Esophagus squamous epithelium (tissue), 5 donors: ENCODE measurements at places on chromosomes 4 and X.

GRCh38 chr4:128942607-128943006, 133.1 kb downstream of the JADE1 start:
- DNase-seq, result no peak

DNA sequence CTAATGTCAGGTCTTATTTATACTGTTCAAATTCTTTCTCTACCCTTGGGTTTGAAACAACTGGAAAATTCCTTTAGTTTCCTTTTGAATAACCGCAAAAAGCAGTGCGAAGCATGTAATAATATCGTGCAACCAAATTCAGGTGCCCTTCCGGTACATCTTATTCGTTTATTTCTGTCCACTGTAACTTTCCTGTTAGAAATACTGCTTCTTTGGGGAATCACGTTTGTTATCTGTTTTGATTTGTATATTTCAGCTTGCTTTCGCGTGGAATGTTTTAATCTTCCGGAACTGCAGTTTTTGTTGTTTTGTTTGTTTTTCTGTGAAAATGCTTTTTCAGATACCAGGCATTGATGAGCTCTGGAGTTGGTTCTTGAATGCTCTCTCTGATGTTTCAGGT, 85.7 kb upstream of the HPRT1 start:
- no peak for DNase-seq

DNA sequence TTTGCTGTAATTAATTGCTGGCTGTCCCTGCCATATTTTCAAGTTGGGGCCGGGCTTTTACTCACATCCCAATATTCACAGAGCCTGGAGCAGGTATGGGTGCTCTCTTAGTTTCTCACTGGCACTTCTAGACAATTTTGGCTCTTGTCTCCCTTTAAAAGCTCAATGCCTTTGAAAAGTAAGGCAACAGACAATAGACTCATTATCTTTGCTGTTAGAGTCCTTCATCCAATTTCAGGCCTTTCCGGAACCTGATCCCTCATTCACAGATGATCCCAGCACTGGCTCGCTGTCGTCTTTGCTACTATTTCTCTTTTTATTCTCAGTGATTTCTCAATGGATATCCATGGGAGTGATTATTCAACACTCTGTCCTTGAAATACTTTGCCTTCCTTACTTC, 6.7 kb downstream of the ARSJ start:
- DNase-seq, result no peak

- no peak for DNase-seq
Measured at GRCh38 chrX:29671421-29671820, 543.9 kb upstream of the MAGEB2 start.

DNA sequence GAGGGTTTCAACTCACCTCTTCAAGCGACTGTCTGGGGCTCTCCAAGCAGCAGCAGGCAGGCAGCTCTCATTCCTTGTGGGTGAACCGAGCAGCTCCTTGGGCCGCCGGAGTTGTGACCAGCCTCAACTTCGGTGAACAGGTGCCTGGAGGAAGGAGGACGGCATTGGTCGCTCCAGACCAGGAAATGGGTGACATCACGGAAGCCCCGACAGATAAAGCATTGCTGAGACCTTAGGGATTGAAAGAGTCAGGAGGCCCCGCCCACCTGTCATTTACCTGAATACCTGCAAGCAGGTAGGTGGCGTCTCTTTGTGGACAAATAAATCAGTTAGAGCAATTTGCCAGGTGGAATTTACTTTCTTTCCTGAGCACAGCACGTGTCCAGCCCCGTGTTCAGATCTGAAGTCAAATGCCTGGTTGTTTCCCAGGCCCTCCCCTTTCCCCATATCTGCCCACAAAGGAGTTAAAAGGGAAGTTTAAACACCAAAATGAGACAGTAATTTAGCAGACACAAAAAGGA, at the start of gene LNX1:
LNX1 (minus strand) TSS at position 115 of the 521 bp plus-strand sequence. CDS start 17,484 bp downstream, outside the sequence.
- peak; percentile 3 for DNase-seq

GRCh38 chrX:136747003-136747986, 33.4 kb downstream of the ARHGEF6 start:
- no peak for DNase-seq

DNA sequence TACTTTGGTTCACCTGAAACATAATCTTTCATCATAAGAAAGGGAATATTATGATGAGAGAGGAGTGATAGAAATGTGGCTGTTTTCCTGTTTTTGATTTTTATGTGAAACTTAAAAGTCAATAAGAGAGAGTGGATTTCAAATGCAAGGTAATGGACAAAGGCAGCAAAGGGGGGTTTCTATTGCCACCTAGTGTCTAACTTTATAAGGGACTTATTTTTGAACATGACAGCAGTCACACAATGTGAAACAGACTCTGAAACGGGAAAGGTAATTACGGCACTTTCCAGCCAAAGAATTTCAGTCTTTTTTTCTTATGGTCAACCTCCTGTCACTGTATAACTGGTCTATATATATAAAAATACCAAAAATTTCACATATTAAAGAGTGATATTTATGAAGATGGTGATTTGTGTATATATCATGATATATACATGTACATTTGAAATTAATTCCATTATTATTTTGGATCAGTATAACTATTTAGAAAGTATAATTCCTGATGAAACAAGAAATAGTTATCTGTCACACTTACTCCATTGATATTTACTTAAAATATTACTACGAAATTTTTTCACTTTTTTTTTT, 127.1 kb downstream of the FBXO8 start:
- DNase-seq, result no peak

DNA sequence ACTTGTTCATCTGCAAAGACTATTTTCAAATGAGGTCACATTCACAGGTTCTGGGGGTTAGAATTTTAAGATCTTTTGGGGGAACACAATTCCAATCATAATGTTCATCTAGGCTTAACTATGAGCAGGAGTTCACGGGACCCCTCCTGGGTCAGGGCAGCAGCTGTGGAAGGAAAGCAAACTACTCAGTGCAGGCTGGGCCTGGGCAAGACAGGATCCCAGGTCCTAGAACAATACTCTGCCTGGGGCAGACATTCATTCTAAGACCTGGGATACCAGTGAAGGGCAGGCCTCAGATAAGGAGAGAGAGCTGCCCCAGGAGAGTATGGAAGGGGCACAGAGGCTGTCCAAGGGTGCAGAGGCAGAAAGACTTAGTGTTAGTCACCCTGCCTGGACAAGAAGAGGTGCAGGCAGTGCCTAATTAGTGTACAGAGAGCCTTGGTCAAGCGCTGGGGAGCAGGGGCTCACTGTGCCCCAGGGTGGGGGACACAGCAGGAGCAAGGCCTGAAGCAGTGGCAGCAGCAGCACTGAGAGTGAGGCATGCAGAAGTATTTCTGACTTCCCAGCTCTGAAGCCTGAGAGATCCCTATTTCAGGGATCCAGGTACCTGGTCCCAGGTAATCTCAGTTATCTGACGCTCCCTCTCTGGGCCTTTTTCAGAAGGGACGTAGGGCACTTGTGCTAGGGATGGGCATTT, 123.0 kb upstream of the MAMLD1 start:
- no peak for DNase-seq

DNA sequence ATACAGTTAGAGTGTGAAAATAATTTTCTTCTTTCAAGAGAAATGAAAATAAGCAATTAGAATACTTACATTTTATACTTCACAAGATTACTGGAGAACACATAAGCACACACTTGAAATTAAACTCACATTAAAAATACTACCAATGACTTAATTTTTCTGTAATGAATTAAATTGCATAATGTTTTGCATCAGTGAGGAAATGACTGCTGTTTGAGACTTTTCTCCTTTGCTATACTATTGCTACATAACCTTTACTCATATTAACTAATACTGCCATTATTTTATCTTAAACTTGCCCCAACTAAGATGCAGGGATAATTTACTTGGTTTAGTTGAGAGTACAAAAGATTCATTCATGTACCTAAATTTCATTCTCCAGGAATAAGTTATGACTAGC, 590.9 kb downstream of the ARAP2 start:
- DNase-seq, result no peak

DNA sequence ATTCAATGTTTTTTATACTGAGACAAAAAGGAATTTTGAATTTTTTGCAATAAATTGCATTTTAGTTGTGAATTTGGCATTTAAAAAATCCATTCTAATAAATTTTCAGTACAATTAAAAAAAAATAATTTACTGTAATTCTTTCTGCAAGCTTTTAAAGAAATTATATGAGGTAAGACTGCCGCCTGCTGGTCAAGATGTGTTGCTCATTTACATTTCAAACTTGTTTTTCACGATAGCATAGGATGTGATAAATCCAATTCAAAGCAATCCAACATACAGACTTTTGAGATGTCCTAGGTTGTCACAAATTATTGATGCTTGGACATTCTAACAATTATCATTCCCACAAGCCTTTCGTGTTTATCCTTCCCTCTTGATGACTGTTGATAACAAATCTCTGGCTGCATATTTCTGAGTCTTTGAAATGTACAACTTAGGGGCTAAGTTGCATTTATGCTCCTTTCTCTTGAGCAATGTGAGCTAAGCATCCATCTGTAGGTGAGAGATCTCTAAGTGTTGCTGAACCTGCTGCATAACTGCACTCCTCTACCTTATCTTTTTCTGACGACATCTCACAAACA, 21.7 kb upstream of the MFAP3L start:
- DNase-seq, result no peak

DNA sequence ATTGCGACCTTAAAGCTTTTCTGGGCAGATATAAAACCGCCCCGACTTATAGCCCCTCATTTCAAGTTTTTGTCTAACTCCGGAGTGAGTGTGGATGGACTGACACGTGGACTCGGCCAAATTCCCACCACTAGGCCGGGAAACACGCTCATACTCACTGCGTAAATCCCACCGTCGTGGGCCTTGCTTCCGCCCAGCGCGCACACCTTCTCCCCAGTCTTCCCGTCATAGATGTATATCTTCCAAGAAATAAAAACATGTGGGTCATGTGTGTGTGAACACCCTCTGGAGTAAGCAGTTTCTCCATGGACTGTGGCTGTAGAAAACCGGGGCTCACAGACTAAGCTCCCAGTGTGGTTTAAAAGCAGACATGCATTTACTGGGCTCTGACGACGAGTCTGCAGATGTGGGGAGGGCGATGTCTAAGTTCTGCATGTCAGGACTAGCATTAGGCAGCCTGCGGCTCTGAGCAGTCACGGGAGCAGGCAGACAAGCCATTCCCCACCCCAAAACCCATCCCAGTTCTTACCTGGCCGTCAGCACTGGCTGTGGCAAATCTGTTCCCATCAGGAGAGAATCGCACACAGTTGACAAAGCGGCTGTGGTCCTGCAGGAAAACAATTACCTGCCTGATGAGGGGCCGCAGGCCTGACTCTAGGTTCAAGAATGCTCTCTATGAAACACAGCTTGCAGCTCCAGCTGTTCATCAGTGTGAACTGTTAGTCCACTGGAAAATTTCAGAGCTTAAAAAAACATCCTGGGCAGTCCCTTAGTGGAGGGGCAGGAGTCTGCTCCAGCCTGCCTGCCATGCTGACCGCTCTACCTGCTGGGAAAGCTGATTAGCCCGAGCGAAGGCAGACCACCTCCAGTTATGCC, 28.2 kb downstream of the WDR1 start:
- no peak for DNase-seq

DNA sequence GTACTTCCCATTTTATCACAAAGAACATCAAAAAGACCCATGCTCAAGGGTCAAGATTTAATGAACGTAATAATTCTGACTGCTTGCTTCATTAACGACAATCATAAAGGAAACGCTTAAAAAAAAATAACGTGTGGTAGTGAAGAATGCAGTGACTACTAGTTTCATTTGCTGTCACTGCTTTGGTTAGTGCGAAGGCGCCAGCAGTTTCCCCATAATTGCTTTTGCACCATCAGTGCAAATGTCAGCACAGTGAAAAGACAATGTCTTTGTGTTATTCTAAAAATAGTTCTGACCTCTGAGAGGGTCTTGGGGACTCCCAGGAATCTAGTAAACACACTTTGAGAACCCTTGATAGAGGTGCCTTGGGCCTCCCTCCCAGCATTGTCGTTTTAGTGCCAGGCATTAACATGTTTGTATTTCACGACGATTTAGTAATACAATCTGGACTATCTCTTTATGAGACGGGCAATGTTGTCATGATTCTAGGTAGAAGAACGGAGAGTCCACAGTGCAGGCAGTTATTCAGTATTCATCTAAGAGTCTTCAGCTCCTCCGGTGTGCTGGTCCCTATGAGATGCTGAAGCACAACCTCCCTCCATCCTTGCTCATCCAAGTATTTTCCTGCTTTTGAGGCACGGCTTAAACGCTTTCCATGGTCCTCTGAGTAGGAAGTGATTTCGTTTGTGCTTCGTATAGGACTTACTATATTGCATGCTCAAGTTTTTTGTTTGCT, 71.0 kb downstream of the AFF1 start:
- no peak for DNase-seq

DNA sequence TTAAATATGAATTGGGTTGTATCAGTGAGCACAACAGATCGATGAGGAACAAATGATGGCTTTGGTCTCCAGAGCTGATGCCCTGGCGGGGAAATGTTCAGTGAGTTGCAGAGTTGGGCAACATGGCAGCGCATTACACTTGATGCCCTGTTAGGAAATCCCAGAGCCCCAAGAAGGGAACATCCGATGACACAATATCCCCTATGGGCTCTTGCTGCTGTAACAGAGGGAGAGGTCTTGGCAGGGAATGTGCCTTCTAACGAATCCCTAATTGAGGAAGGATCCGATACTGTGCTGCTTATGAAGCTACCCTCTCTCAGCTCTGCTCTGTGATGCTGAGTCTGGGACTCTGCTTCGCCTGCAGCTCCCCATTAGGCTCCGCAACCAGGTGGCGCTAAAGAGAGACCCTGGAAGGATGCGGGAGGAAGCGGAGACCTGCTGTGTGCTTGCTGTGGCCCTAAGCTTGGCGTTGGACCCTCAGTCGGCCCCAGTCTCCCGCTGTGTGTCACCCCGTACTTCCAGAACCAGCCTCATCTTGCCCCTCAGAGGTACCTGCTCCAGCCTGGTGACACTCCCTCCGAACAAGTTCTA, 38.9 kb downstream of the PDHA1 start:
- no peak for DNase-seq
